ENCODE measurements at places on chromosomes 12 and 14.

DNA sequence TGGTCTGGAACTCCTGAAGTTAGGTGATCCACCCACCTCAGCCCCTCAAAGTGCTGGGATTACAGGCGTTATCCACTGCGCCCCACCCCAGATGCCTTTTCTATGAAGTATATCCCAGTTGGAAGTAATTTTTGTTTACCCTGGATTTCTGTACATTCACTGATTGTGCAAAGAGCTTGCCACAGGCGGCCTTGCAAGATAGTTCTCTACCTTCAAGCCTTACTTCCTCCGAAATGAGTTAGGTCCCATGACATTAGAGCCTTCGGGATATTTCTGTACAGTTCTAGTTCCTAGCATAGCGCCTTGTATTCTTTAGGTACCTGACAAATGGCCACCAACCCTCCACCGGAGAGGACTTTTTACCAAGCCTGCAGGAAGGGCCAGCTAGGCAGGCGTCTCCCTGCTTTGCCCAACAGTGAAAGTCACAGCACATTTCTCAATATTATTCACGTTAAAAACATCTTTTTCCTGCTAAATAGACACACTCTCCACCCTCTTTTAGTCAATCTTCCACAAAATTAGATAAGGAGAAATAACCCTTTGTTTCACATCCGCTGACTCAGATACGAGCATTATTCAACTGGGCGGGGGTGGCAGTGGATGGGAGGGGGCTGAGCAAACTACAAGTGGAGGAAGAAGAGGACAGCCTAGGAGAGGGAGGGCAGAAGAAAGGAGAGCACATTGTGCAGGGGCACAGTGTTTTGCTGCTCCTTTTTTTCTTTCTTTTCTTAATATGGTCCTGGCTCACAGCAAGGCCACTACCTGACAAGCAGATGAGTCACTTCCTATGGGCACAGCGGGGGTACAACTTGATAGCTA lies 40.0 kb upstream of the CAPRIN2 start:
- DNase-seq, result no peak

DNA sequence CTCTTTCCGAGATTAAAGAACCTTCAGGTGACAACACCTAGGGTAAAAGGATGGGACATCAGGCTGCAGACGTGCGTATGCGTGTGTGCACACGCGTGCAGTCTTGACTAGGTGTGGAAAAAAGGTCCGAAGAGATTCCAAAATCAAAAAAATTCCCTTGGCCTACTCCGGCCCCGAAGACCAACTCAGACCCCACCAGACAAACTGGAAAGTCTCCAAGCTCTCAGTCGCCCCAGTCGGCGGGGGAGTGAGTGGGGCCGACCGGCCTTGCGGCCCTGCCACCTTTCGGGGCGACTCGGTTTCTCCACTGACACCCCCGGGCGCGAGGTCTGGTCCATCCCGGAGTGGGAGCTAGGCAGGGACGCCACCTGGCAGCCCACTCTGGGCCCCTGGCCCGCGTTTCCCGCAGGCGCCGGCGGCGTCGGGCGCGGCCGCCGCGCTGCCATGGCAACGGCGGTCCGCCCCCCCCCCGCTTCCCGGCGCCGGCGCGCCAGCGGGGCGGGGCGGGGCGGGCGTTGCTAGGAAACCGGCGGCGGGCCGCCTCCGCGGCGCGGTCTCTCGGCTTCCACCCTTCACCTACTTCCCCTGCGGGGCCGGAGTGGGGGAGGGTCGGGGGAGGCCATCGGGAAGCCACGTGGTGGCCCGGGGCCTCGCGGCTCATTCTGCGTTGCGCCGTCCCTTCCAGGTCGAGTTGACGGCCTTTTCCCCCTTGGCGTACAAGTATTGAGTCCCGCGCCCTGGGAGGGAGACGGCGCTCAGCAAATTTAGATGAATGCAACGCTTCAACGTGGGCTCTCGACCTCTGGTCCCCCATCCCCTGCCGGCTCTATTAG lies 253.1 kb downstream of the EFCAB11 start:
- DNase-seq, result peak; percentile 76

DNA sequence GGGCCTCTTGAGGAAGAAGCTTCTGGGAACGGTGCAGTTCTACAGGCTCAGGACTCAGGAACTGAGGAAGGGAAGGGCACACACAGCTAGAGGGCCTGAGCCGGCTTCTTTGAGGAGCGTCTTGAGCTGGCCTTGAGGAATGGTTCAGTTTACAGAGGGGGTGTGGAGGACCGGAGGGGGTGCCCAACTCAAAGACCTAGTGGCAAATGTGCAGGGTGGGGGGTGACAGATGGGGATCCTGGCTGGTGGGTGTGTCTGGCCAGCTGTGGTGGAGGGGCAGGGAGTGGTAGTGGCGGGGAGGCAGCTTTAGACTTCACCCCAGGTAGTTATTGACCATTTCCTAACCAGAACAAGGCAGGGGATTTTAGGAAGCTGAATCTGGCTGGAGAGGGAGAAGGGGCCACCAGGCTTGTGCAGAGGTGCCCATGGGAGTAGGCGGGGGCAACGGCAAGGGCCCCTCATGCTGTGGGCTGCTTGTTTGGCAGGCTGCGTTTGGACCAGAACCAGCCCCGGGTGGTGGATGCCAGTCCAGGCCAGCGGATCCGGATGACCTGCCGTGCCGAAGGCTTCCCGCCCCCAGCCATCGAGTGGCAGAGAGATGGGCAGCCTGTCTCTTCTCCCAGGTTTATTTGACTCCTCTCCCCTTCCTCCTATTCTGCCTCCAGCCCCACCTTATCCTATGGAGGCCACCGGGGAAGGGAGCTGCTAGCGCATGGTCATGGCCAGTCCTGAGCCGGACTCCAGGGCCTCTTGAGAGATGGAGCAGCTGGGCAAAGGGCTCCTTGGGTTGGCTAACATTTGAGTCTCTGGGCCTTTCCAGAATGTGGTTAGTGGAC lies 27.8 kb downstream of the PAPLN start:
- no peak for DNase-seq

DNA sequence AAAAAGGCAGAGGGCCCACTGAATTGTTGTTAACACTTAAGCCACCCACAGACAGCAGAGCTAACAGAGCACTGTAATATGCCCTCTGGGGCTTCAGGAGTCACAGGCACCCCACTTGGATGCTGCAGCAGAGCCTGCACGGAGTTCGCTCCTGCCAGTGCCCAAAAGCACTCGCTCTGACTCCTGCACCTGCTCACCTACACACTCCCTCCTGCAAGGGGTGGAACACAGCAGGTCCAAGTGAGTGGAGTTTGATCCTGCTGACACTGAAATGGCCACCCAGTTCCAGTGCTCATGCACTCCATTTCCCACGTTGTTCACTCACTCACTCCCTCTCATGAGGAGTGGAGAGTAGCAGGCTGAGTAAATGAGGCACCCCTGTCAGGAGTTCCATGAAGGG lies 68.8 kb downstream of the OSBPL8 start:
- DNase-seq, result no peak

DNA sequence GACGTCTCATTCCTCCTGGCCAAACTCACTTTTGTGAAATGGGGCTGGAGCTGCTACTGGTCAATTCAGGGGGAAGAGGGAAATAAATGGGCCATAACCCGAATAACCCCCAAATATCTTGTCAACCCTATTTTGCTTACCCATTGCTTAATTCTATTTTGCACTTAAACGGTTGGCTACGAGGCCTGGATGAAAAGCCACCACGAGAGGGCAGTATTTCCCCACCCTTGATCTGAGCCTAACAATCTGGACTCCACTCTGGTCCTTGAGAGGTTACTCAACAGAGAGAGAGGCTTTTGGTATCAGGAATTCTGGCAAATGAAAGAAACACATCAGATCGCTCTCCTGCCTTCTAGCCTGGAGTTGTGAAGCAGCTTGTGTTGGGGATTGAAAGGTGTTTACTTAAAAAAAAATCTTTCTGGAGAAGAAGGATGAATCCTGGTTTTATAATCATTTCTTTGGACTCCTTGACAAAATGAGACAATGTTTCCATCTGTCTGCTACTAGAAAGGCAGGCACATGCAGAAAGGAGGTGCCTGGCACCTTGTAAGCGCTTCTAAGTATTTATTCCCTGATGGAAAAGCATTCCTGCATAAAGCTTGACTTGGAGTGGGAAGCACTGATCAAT lies 22.4 kb upstream of the FBXO21 start:
- peak; percentile 44 for DNase-seq

DNA sequence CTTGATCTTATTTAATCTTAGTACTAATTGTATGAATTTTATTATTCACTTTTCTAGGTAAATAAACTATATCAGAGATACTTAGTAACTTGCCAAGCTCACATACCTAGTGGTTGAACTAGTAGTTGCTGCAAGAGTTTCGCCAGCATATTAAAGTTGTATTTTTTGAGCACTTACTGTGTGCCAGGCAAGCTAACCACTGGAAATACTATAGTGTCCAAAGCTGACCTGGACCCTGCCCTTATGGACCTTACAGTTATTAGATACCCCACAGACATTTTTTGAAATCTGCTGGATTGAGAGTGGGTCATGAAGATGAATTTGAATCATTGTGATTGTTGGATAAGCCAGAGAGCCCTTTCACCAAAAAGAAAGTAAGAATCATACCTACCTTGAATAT lies 125.0 kb downstream of the RAD51B start:
- no peak for DNase-seq

DNA sequence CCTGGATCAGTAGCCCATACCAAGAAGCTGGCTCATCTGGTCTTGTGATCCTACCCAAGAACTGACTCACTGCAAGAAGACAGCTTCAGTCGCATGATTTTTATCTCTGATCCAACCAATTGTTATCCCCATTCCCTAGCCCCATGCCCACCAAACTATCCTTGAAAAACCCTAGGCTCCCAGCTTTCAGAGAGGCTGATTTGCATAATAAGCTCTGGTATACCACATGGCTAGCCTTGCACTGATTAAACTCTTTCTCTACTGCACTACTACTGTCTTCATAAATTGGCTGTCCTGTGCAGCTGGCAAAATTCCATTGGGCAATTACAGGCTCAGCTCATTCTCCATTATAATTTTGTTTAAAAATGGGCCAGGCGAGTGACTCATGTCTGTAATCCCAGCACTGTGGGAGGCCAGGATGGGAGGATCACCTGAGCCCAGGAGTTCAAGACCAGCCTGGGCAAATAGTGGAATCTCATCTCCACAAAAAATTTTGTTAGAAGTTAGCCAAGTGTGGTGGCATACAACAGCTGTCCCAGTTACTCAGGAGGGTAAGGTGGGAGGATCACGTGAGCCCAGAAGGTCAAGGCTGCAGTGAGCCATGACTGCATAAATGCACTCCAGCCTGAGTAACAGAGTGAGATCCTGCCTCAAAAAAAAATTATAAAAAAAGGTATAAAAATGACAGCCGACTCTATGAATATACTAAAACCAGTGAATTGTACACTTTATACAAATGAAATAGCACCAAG lies 76.7 kb upstream of the EIF5 start:
- DNase-seq, result no peak

DNA sequence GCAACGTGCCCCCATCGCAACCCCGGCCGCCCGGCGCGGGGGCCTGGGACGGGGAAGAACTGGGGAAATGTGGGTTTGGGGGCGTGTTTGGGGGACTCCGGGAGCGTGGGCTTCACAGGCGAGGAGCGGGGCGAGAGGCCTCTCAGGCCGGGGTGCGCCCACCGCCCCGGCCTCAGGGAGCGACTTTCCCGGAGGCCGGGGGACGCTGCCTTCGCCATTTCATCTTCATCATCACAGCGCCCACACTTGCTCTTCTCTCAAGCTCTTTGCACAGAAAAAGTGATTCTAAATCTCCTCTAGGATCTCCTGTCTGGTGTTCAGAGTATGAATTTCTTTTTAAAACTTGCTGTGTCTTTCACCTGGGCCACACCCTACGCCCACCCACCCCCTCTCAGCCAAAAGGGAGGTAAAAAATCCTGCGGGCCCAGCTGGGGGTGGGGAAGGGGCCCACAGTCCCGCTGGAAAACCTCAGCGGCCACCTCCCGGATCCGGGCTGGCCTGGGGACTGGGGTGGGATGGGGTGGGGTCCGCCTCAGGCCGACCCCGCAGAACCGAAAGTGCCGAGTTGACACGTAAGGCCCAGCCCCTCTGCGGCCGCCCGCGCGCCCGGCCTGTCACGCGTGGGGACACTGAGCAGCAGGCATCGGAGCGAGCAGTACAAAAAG lies 7.4 kb downstream of the CDKN1B start:
- no peak for DNase-seq

DNA sequence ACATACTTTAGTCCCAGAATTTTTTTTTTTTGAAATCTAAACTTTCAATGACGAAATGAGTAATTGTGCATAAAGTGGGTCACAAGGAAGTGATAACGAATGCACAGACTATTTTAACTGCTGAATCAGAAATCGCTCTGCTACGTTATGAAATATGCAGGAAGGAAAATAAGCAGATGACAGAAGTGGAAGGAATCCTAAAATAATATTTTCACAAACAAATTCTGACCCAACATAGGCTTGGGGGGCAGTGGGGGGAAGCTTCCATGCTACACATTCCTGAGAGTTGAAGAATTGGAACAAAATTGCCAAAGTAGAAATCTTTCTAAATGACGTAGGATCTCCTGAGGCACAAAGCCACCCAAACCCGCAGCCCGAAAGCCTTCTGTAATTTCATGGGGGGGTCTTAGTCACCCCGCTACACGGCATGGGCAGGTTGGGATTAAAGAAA lies 89.6 kb downstream of the ARF6 start:
- DNase-seq, result no peak

- DNase-seq, result no peak
Measured at GRCh38 chr14:69325646-69326265, 65.8 kb downstream of the GALNT16 start.

DNA sequence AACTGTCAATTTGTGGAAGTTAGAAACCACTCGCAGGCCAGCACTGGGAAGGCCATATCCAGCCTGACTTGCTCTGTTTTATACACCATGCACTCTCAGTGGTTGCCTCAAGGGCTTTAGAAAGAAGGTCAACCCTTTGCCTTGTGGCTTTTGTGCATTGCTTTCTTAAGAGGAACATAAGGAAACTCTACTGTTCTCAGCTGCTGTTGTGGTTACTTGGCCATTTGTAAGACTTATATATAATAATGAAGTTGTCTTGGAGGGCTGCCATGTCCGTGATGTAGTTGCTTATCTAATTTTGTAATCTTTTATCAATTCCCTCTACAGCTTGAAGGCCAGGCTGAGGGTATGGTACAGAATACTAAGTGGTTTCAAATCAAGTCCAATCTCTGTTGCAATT lies 637.8 kb downstream of the DIO2 start:
- DNase-seq, result peak; percentile 51

- no peak for DNase-seq
Measured at GRCh38 chr12:97301576-97301975, 161.0 kb upstream of the RMST start.

- no peak for DNase-seq
Measured at GRCh38 chr12:115473257-115473956, 789.4 kb upstream of the TBX3 start.

- no peak for DNase-seq
Measured at GRCh38 chr14:67574156-67574555, 25.9 kb downstream of the PIGH start.

DNA sequence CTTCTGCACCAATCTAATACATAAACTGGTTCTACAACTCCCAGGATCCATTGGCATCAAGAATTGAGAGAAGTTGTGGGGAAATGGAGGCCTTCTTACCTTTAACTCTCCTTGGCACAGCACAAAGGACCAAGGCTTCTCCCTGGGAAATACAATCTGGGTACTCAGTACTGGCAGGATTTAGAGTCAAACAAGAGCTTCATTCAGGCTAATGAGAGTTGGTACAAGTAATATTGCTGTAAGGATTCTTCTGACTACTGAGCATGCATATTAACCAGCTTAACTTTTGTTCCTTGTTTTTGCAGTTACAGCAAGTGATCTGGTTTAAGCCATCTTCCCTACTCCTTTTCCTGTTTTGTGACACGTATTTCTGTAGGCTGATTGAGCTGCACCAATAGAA lies 76.2 kb upstream of the FERMT2 start:
- no peak for DNase-seq
